ENCODE measurements at places on chromosomes 2 and 18.

DNA sequence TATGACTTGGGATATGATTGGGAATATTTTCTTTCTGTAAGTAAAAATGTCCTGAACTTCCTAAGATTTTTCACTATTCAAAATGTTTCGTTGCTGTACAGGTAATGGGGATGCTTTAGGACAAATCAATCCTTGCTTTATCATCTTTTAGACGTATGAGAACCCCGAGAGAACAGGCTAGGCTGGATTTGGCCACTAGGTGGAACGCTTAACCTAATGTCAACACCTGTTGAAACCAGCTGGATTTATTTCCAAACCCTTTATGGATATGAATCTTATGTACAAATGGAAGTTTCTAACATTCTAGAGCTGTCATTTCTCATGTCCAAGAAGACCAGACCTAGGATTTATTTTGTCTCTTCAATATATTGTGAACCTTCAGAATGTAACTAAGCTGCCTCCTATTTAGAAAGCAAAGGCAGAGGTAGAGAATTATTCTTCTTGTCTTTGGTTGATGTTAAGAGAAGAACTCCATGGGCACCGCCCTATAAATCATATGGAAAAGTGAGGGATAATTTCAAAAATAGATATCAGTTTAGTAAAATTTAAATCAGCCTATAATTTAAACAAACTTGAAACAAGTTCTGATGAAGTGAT is 96.7 kb downstream of the PMAIP1 start:
- peak; percentile 21 for DNase-seq

DNA sequence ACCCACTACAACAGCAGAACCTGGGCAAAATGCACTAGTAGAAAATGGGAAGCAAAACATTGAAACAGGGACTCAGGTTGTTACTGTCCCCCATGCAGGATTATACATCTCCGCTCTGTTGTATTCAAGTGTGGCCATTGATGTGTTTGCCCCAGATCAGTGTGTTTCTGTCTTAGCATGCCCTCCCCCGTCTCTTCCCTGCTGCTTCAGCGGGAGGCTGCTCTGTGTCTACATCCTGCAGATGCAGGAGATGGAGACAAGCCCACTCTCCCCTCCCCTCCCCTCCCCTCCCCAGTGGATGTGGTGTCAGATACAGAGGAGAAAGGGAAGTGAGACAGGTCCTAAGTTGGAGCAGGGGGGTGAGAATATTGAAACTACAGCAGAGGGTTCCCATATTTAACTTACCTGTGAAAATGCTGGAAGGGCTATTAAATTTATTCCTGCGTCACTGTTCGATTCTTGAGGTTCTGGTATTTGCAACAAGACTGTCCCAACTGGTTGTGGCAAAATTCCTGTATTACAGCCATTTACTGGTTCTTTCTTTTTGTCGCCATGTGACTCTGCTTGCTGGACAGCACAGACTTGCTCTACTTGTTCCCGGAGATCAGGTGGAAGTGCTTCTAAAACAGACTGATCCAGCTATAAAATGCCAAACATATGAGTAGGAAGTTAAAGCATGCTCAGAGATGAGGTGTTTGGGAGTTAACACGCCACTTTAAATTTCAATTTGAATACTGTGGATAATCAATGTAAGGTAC is 67.0 kb downstream of the EIF5B start:
- DNase-seq: no peak

DNA sequence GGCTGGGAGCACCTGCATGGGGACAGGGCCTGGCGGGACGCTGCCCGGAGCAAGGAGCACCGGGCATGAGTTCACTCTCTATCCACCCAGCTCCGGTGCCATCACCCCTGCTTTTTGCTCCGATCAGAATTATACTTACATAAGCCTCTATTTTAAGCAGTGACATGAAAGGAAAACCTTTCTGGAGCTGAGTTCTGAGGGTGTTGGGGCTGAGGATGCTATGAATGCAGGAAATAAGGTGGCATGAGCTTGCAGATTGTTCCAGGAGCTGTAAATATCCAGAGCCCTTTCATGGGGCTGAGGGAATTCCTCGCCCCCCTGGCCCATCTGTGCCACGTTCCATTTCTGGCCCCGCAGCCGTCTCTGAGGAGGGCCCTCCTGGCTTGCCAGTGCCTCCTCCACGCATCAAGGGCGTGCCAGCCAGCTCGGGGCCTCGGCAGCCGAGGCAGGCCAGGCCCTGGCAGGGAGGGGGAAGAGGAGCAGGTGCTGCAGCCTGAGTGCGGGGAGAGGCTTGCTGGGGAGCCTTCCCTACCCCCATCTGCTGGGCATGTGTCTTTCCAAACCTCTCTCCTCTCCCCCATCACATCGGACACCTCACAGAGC is 91.7 kb upstream of the MCFD2 start:
- no peak for DNase-seq

- no peak for DNase-seq
Measured at GRCh38 chr2:54061272-54061671, 54.1 kb upstream of the ACYP2 start.

- no peak for DNase-seq
Measured at GRCh38 chr2:69715964-69716363, 26.0 kb upstream of the ANXA4 start.

DNA sequence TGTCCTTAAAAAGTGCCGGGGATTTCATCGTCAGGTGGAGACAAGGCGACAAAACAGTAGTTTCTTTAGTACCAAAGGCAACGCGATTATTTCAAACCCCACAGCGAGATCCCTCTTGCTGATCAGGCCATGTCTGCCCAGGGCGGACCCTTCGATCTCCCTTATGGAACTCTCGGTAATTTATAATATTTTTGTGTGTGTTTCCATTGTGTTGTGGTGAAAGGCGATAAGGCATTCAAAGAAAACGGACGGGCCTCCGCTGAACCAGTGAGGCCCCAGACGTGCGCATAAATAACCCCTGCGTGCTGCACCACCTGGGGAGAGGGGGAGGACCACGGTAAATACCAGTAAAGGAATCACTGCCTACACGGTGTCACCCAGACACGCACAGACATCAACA is 1.4 kb upstream of the GAD1 start:
- DNase-seq: no peak

GRCh38 chr2:69779258-69780001 is 37.5 kb downstream of the ANXA4 start:
- no peak for DNase-seq

All from HL-60 (cell line).